ENCODE measurements at places on chromosomes 3 and 15.

GRCh38 chr3:9088441-9089353 lies 125.4 kb upstream of the RAD18 start:
- H3K36me3 ChIP-seq, result no peaks in the 10 kb centered on the region
- peak; percentile 78 for DNase-seq
- no peaks in the 10 kb centered on the region for H3K4me1 ChIP-seq
- no peaks in the 10 kb centered on the region for H3K27me3 ChIP-seq

DNA sequence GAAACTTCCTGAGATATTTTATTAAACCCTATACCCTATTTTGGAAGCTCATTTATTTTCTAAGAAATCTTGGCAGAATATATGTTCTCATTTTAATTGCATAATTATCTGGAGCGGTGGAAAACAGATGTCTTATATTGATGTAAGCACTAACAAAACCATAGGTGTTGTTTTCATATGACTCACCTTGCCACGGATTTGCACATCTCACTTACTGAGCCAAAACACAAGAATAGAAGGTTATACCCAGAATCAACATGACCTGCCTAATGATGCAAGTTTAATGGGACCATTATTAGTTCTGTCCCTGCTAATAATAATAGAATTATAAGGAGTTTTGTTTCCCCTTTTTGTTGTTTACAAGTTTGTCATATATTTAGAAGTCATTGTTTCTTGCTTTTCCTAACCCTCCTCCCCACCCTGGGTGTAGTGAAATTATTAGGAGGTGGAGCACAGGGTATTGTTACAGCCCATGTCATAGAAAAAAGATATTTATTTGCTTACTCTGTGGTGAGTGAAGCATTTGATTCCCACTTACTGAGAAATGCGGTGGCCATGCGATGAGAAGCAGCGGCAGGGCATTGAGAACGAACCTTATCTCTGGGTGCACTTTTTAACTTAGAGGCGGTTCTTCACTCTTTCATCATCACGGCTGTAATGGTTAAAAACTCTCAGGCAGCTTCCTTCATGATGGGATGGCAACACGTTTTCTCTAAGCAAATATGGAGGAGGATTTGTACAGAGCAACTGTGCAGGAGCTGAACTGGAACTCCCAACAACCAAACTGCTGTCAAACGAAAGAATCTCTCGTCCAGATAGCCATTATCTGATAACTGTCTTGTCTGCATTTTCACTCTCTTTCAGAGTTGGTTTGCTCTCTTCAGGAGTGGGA lies 521 bp downstream of the IL5RA start:
- no peak overlapping the region for H3K4me3 ChIP-seq
- no peaks in the 10 kb centered on the region for H3K36me3 ChIP-seq
- H3K27me3 ChIP-seq, result no peaks in the 10 kb centered on the region
- H3K4me1 ChIP-seq, result no peaks in the 10 kb centered on the region
- no peak for DNase-seq

GRCh38 chr3:72044231-72044855 lies 259.4 kb upstream of the PROK2 start:
- H3K36me3 ChIP-seq, result no peaks in the 10 kb centered on the region
- H3K27me3 ChIP-seq, result no peaks in the 10 kb centered on the region
- DNase-seq, result no peak
- no peak overlapping the region for H3K27ac ChIP-seq
- H3K4me1 ChIP-seq, result no peaks in the 10 kb centered on the region

GRCh38 chr3:31917303-31918005 lies 63.6 kb downstream of the OSBPL10 start:
- no peak for DNase-seq
- H3K4me3 ChIP-seq, result no peak overlapping the region
- H3K4me1 ChIP-seq, result peaks cover 12% of the 10 kb centered on the region

GRCh38 chr3:108289159-108289558 lies 7.2 kb upstream of the HHLA2 start:
- H3K27ac ChIP-seq, result no peak overlapping the region
- H3K4me3 ChIP-seq, result no peak overlapping the region
- H3K36me3 ChIP-seq, result no peaks in the 10 kb centered on the region
- no peaks in the 10 kb centered on the region for H3K4me1 ChIP-seq
- DNase-seq, result no peak

All from cardiac muscle cell (in vitro differentiated cells and primary cell).